H7 (cell line): ENCODE measurements at places on chromosomes 5 and 9.
A peak's percentile ranks its signal among the peaks of the same experiment; 100 is the strongest.

DNA sequence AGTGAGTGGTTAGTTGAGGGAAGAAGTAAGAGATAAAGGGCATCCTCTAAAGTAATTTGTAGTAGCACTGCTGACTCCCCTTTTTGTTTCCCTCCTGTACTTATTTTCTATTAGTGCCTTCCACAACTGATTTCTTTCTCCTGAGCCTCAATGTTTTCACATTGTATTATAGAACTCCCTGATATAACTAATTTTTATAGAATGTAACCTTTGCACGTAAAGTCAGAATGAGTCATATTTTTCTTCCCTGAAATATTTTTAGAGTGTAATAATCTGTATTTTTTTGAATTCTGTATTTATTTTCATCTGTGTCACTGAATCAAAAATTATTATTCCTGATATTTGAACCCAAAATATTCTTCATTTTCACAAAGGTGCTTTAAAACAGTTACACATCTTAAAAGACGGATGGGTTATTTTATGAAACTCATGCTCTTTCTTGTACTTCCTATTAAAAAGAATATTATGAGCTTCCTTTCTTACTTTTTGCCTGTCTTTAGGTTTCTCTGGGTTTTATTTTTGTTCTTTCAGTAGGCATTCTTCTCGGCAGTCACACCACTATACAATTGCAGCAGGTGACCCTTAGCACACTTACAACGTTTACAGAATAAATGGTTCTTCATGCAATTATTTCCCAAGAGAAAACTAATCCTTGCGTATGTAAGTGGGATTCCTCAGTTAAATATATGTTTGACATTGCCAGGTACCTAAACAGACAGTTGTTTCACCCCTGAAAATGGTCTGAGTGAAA, 30.5 kb upstream of the DMRTA1 start:
- no peak for DNase-seq

DNA sequence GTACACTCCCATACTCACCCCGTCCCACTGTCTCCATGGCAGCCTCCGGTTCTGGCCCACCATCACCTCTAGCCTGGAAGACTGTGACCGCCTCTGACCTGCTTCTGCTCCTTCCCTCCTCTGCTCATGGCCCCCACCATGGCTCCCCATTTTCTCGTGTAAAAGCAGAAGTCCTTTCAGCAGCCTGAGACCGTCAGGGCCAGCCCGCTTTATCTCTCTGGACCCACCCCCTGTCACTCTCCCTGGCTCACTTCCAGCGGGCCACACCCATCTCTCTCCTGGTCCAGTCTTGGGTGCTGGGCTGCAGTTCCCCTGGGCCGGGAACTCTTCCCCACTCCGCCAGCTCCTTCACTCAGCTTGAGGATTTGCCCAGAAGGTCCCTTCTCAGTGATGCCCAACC, 96.0 kb upstream of the RUFY1 start:
- DNase-seq, result no peak

- DNase-seq, result no peak
These were observed 265.6 kb downstream of the TUSC1 start for GRCh38 chr9:25412646-25413045.

GRCh38 chr9:136059851-136060670, 35.0 kb downstream of the NACC2 start:
- DNase-seq, result peak; percentile 55

- DNase-seq, result no peak
These were observed 14.5 kb downstream of the C9orf43 start for GRCh38 chr9:113425072-113425471.

- no peak for DNase-seq
These were observed 179.9 kb downstream of the DTWD2 start for GRCh38 chr5:118808441-118808840.

- no peak for DNase-seq
These were observed 461.2 kb downstream of the TLR4 start for GRCh38 chr9:118165451-118165850.

DNA sequence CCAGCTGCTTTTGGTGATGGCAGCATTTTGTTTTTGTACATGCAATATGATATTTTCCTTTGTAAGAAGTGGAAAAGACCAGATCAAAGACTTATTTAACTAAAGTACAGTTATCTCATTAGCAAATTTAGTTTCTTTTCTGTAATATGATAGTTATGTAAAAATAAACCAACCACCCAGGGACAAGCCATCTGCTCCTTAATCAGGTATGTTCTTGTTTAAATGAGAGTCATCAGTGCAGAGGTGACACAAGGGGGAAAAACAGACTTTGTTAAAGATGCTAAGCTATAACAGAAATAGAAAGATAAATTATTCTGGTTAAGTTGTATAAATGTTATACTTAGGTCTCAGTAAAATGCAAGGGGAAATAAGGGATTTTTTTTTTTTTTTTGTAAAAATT, 805.7 kb upstream of the SEMA6A start:
- no peak for DNase-seq

GRCh38 chr9:80082213-80082612, 510.4 kb downstream of the TLE4 start:
- no peak for DNase-seq

DNA sequence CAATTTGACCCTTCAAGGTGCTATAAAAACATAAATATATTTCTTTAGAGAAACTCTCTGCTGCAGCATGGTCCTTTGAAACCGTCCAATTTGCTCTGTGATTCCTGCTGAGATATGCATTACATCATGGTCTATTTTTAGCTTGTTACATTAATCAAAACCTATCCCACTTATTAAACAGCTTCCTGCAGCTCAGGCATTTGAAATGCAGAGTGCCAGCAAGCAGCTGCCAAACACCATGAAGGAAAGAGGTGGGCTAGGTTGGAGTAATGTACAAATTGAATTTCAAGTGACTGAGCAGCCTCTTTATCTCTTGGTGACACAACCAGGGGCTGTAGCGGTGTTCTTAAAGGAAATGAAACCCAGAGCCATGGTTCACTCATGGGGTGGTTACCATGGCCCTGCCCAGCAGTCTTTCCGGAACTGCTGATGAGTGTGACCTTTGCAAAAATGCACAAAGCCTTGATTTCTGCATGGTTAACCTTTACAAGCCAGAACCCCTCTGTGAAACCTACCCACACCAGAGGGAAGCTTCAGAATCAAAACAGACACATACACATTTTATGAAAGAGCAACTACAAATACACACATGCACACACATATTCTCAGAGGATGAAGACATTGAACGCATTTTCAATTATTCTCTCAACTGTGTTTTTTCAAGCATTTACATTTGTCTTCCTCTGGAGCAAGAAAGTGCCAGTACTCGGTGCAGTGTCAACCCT, 155.8 kb upstream of the ZNF608 start:
- no peak for DNase-seq

GRCh38 chr5:123929055-123929474, 417.1 kb downstream of the CSNK1G3 start:
- no peak for DNase-seq

DNA sequence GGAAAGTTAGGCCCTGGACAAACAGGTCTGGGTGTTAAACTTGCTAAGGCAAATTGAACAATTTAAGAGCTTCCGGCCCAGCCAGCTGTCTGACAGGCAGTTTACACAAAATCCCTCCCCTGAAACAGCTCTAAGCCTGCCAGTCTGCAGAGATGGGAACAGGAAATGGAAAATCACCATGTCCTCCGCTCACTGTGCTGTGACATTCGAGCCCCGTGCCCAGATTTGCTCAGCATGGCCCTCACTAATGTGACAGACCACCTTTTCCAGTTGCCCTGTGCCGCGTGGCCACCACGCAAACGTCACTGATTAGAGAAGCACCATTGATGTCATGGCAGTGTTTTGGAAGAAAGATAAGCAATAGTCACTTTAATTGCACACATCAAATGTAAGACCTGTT, 41.0 kb downstream of the CCNJL start:
- no peak for DNase-seq

- no peak for DNase-seq
These were observed 140.5 kb downstream of the IRX2 start for GRCh38 chr5:2610986-2611385.

- no peak for DNase-seq
These were observed 1.7 kb upstream of the TAF7 start for GRCh38 chr5:141322261-141322660.

- no peak for DNase-seq
These were observed 75.7 kb upstream of the PIK3R1 start for GRCh38 chr5:68139611-68140441.

DNA sequence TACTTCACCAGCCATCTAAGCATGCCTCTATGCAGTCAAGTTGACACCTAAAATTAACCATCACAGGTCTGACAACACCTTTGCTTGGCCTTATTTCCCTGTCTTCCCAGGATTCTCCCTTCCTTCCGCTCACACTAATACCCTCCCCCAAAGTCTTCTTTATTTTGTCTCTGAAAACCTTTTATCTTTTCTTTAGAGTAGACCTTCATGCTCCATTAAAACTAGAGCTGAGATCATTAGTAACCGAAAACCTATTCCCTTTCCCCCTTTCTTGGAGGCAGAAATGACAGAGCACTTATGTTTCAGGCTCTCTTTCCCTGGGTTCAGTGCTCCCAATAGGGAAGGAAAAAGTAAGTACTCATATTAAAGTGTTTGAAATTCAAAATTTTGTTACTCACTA, 423.8 kb downstream of the YTHDC2 start:
- DNase-seq, result no peak

DNA sequence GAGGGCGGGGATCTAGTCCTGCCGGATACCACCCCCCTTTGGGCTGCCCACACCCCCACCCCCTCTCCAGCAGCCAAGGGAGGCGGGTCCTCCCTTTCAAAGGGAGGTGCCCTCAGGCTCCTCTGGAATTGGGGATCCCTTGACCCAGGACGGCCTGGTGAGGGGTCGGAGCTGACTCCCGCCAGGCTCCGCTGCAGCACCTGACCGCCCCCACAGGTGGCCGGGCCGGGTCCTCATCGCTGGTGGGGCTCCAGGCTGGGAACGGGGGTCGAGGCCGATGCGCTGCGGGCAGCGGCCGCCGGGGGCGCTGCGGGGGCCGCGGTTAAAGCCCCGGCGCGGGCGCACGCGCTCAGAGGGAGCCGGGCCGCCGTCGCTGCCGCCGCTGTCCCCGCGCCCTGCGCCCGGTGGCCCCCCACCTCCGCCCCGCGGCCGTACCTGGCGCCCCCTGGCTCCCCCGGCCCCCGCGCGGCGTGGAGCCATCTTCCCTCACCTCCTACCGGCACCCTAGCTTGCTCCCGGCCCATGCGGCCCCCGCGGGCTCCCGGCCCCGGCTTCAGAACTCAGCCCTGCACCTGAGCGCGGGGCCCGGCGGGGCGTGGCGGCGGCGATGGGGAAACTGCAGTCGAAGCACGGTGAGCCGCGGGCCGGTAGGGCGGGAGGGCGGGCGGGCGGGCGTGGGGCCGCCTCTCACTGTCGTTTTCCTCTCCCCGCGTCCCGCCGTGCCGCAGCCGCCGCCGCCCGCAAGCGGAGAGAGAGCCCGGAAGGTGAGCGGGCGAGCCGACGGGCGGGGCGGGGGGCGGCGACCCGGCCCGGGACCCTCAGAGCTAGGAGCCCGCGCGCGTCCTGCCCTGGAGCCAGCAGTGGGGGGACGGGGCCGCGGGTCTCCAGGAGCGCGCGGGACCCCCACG, at the start of gene NKD2:
Gene NKD2 (plus strand): TSS at position 352 of the 908 bp plus-strand sequence. CDS start 256 bp downstream, at position 608.
- peak; percentile 98 for DNase-seq

DNA sequence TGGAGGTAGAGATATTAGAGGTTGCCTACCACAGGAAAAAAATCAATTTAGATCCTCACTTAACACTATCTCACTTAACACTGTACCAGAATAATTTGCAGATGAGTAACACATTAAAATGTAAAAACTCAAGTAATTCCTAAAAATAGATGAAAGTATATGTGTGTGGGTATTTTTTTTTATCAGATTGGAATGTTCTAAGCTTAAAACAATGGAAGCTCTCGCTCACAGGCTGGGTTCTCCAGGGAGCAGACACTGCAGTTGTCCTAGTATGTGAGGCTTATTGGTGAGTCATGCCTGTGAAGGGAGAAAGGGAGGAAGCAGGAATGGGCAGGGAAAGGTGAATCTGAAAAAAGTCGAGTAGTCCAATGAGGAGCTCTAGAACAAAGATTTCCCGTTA, 181.3 kb upstream of the ZNF608 start:
- no peak for DNase-seq

DNA sequence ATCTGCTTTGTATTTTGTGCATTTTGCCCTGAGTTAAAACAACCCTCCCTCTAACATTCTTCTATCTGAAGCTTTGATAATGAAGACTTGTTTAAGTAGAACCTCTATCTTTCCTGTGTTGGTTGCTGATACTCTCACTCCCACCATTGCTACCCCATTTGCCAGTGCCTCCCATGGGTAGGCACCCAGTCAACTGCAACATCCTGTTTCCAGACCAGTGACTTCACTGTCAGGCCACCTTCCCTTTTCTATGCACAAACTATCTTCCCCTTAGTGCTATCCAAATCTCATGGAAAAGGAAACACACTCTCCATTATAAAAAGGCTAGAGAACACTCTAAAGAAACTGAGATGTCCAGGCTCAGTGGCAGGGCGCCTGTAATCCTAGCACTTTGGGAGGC, 5.6 kb upstream of the IARS1 start:
- no peak for DNase-seq

DNA sequence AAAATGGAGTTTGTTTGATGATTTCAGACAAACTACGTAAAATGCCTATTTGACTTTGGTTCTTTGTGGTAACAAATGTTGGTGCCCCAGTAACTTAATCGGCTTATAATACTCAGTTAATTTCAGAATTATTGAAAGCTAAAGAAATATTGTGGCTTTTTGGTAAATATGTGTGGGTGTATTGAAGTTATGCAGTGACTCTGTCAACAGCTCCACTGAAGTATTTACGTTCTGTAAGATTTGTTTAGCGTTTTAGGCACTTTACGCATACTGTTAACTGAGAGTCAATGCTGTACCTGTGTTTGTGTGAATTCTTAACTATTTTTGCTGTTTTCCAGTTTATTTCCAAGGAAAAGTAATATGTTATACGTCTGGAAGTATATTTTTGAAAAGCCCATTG, 2.2 kb downstream of the RAD23B start:
- DNase-seq, result no peak

- DNase-seq, result no peak
These were observed 45.7 kb upstream of the ORM1 start for GRCh38 chr9:114276908-114277821.

DNA sequence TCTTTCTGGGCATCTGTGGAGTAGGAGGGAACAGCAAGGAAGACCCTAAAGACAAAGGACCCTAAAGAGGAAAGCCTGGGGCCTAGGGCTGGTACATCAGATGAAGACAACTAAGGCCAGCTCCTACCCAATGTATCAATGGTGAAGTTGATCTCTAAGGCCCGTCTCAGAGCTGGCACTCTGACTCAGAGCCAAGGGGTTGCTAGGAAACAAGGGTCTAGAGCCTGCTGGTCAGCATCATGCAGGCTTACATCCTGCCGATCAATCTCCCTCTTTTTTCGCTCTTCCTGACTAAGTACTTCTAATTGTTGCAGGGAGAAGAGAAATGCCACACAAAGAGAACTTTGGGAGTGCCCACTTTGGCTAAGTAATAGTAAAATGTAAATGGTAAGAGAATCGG, 26.2 kb downstream of the TRIM32 start:
- DNase-seq, result no peak

DNA sequence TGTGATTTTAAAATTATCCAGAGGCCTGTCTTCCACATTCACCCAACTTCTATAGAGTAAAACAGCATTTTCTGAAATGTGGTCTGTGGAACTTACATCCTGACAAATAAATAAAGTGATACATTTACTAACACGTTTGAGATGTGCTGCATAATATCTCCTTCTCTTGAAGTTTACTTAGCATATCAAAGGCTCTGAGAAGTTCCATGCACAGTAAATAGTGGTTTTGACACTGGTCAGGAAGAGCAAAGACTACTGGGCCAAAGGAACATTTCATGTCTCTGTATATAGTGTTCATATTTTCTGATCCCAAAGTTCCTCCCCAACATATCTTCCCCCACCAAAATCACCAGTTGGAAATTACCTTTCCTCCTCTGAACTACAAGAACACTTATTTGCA, 30.5 kb upstream of the TARS1 start:
- DNase-seq, result no peak

- no peak for DNase-seq
These were observed 288.1 kb downstream of the NR3C1 start for GRCh38 chr5:143115381-143115780.
